Cerebellar cortex (tissue), 1 donor: ENCODE measurements at places on chromosomes 12 and 14.

DNA sequence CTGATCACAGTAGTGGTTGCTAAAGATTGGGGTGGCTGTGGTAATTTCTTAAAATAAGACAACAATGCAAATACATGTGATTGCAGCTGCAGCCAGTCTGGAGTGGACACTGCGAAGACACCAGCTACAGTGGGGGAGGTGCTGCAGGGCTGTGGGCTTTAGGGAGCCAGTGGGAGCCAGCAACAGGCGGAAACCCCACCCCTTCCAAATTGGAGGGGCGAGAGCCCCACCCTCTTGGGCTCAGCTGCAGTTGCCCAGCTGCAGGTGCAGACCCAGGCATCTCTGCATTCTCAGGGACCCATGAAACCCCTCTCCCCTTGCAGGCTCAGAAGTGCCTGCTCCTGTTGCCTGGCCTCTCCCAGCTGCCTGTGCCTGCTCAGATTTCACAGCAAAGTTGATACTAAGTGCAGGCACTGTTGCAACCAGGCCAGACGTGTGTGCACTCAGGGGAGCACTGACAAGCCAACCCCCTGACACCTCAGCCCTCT lies 104.8 kb downstream of the MYF5 start:
- DNase-seq = no peak

GRCh38 chr14:36408388-36408787 lies 88.0 kb upstream of the MBIP start:
- no peak for DNase-seq

DNA sequence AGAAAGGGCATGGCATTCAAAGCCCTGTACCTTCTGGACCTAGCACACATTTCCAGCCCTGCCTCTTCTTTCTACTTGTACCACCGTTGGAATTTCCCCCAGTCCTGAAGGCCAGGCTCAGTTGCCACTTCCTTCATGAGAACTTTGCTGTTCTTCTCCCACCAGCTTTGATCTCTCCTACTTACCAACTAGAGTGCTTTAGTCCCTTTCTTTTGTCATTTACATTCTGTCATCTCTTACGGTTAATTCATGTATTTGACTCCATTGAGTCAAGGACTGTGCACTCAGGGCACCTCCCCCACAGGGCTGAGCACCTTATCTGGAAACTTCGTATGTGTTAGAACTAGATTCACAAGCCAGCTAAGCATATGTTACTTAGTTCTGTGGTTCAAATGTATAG lies 26.3 kb downstream of the BICDL1 start:
- no peak for DNase-seq

DNA sequence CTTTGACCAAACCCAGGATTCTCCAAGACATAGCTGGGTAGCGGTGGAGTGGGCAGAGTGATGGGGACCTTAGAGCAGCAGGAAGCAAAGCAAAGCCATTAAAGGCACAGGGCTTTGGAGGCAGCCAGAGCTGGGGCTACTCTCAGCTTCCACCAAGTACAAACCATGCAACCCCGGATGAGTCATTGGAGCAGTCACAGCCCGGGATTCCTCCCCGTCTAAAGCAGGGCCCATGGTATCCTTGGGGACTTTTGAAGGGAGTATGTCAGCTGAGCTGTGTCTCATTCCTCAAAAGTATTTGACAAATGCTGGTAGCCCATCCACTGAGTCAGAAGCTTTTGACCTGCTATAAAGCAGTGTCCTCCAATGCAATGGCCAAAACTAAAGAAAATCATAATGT lies 9.7 kb upstream of the IFI27 start:
- DNase-seq = no peak

DNA sequence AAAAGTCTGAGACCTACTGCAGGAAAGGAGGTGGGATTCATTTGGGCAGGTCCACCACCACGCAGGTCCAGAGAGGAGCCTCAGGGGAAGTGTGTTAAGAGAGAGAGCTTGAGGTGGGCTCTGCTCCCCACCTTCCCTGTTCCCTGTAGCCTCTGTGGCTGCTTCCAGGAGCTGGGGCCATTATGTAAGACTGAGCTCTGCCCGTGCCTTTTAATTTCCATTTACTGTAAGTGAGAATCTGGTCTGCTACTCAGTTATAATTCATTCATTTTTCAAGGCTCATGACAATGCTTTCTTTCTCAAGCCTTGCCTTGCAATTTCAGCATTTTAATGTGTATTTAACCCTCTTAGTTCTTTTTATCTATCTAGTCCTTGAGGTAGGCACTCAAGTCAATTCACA lies 8.3 kb downstream of the SLC4A8 start:
- no peak for DNase-seq

DNA sequence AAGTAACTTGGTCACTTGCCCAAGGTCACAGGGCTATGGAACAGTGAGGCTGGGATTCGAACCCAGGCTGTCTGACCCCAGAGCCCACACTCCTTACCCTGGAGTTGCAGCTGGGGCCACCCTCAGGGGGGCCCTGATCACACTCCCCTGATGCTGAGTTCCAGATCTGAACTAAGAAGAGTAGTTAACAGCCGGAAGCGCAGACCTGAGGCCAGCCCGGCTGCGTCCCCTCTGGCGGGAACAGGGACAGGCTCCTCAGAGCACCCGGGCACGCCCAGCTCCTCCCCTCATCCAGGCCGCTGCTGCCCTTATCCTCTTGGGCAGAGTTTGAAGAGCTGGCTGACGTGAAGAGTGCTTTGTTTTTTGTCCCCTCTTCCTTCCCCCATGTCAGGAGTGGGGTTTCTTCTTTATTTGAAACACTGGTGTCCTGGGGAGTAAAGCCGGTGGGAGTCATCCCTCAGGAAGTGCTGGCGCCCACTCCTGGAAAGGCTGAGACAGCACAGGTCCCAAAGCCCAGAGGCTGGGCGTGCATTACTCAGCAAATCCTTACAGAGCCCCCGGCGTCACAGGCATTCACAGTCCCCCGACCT lies 8.7 kb downstream of the PHB2 start:
- DNase-seq = peak; percentile 60

DNA sequence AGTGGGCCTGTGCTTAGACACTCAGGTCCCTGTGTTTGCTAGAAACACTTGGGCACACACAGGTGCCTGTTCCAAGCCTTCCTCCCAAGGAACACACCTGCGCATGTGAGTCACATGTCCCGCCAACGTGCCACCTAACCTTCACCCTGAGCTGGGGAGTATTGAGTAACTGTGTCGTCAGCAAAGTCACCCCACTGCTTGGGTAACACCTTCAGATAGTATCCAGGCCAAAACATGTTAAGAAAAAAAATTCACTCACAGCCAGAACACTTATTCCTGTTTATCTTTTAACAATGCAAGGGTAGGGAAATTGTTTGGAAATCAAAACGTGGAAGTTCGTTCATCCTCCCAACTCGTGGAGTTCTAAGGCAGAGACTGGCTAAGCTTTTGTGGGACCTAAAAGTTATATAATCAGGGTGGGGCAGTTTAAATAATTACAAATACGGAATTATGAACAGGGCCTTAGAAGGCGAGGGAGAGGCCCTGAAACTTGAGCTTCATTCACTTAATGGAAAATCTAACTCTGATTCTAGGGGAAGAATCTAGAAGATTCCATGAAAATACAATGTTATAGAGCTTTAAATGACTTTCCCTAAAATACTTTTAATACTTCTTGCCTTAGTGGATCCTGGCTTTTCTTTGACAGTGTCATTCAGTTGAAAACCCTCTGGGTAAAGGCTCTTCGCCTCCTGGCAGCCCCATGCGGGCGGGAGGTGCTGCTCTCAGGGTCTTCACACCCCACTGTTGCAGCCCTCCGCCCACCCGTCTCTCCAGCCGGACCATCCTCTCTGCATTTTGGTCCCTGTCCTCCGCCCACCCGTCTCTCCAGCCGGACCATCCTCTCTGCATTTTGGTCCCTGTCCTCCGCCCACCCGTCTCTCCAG lies 30.3 kb upstream of the ADIPOR2 start:
- DNase-seq = no peak

DNA sequence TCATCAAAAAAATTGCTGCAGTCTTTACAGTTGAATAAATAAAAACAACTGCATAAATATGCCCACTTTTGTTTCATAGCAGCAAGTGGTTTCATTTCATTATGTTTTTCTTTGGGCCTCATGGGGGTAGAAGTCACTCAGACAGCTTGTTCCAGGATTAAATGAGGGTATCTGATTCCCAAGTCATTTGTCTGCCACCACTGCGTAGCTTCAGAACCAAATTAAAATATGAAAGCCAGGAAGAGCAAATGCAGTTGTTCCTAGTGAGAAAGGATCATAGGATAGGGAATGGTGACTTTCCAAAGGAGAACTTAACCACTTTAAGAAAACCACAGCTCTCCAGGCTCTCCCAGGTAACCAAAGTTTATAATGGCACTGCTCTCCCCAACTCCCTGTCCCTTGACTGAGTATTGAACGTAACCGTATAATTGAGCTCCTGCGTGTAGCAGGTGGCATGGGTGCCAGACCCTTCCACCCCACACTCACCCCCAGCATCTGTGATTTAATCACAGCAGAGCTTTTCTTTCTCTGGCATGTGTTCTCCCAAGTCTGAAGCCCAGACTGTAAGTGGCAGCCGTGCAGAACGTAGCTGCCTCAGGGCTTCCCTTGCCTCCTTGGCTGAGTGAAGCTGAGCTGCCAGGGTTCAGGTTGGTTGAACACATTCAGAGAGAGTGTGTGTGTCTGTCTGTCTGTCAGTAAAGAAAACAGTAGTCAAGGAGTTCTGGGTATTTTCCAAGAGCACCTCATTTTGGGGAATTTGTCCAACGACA lies 11.3 kb upstream of the KCNH3 start:
- no peak for DNase-seq

DNA sequence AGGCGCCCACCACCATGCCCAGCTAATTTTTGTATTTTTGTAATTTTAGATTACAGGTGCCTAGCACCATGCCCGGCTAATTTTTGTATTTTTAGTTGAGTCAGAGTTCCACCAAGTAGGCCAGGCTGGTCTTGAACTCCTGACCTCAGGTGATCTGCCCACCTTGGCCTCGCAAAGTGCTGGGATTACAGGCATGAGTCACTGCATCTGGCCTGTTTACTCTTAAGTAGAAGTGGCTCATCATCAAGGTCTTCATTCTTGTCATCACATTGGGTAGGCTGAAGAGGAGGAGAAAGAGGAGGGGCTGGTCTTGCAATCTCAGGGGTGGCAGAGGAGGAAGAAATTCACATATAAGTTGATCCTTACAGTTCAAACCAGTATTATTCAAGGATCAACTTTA lies 152.4 kb upstream of the ATP2B1 start:
- DNase-seq = no peak

GRCh38 chr14:68268197-68268596 lies 448.6 kb downstream of the RAD51B start:
- DNase-seq = no peak

- DNase-seq = no peak
Measured at GRCh38 chr14:24226473-24226872, 5.7 kb downstream of the NEDD8 start.

DNA sequence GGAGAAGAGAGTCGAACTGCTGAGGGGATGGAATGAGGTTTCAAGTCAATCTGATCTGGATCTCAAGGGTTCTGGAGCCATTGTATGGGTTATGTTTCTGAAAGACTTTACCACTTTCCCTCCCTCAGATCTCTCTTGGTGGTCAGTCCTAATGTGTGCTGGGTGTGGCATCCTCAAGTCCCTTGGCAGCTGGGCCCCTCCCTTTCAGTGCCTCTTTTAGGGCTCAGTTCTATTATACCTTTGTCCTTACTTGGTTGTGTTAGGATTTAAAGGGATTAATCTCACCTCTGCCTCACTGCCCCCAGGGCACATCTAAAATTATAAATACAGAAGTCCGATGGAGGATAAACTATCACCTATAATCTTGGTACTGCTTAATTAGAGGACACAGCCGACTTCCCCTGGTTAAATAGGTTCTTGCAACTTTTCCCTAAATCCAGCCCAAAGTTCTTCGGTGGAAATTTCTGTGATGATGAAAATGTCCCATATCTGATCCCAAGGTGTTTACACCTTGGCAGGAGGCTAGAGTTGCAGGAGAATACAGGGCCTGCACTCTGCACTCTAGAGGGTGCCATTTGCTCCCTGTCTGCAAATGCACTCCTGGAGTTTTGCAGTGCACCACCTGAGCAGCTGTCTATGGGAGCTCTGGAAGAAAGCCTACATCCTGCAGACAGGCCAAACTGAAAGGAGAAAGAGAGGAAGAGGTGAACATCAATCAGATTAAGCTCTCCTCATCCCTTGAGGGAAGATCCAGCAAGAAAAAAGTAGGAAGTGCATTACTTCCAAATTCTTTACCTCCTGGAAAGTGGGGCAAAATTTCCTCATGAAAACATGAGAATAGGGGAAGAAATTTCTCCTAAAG lies 106.8 kb downstream of the NUAK1 start:
- DNase-seq = peak; percentile 31

- no peak for DNase-seq
Measured at GRCh38 chr14:106613256-106613655, 1086.9 kb downstream of the TMEM121 start.

DNA sequence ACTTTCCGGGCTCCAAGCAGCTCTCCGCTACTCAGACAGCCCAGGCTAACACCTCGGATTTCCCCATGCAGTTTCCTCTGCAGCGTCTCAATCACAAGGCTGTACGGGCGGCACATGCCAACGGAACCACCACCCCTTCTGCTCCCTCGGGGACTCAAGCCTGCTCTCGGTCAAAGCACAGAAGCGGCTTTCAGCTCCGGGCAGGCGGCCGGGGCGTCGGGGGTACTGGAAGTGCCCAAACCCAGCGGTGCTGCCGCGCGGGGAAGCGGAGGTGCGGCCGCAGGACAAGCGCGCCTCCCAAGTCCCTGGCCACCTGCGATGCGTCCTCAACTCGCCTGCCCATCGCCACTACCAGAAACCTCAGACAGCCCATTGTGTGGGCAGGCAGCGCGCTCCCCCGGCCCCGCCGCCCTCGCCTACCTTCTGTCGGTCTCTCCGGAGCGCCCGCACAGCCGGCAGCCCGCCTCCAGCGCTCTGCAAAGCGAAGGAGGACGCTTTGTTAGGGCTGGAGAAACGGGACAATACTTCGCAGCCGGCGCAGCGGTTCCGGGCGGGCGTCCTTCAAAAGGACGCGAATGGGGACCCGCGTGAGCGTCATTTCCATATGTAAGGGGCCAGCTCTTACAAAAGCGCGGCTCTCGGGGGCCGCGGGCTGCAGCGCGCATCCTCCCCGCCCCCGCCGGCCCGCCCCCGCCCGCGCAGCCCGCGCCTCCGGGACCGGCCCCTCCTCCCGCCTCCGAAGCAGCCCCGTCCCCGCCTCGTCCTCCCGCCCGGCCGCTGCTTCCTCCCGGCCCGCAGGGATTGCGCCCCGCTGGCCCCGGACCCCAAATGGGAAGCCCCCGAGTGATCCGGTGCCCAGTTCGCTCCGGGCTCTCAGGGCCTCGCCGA lies 674 bp downstream of the NIN start:
- peak; percentile 66 for DNase-seq

GRCh38 chr12:93925585-93926205 lies 222.7 kb upstream of the PLXNC1 start:
- DNase-seq = no peak

DNA sequence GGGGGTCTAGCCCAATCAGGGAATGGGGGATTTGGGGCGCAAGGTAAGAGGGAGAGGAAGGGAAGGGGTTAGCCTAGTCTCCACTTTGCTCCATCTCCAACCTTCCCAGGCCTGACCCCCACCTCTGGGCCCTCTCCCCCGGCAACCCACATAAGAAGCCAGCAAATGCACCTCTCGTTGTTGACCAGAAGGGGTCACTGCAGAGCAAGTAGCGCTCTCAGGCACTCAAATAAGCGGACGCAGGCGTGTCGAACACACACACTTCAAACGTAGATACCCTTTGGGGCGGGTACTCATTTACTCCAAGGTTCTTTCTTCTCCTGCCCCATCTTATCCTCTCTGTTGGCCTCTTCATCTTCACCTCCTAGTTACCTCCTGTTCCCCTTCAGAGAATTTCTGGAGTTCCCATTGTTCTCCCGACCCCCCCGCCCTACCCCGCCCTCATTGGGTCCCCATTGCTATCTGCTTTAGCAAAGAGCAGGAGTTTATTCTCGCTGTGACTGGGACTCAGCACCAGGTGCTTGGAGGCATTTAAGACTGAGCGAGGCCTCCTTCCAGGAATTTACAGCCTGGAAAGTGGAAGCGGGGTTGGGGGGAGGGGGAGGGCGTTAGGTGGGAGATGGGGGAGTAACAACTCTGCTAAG lies 1.5 kb upstream of the SRRM4 start:
- DNase-seq = peak; percentile 86
